Activated CD4-positive, alpha-beta T cell treated with anti-CD3 and anti-CD28 coated beads, Interleukin-2, amount 10 ng/mL, durations not matched to agents 24 days and 14 days (primary cell): ENCODE measurements at places on chromosomes 11 and 22. TPM values are rescaled to one million over a fixed set of nuclear protein-coding genes. Genes with fewer than 3 reads are reported as not detected.

GRCh38 chr22:46604306-46604690 lies 15.9 kb upstream of the GRAMD4 start:
- peaks cover 4% of the 10 kb centered on the region for H3K36me3 ChIP-seq
- H3K4me1 ChIP-seq = peaks cover 13% of the 10 kb centered on the region
- peak; percentile 90 for DNase-seq
- H3K27me3 ChIP-seq = no peaks in the 10 kb centered on the region
- peak overlapping the region; percentile 96 for H3K27ac ChIP-seq
- H3K4me3 ChIP-seq = peak overlapping the region; percentile 86

DNA sequence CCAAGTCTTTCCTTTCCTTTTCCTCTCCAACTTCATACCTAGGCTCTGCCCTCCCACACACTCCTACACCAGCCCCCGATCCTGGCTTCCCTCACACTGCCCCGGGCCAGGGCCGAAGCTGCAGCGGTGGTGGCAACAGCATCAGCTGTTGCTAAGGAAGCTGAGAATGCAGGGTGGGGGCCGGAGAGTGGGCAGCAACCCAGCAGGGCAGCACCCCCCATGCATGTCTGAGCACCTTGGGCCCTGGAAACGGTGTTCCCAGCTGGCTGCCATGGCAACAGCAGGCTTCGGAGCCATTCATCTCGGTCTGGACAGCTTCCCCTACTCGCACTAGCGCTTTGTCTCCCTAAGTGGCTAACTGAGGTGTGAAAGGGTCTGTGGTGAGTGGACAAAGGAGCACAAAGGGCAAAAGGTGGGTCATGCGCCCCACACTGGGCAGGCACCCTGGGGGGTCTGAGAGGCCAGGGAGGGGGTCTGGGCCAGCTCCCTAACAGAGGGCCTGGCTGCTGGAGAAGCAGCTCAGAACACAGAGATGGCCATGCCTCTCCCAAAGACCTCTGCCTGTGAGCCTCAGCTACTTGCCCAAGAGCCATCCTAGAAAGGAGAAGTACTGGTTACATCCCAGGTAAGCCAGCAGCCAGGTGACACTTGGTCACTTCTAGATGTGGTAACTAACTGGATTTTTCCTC lies 42.1 kb upstream of the JAM3 start:
- H3K27me3 ChIP-seq = peaks cover under 1% of the 10 kb centered on the region
- H3K36me3 ChIP-seq = no peaks in the 10 kb centered on the region
- H3K27ac ChIP-seq = no peak overlapping the region

DNA sequence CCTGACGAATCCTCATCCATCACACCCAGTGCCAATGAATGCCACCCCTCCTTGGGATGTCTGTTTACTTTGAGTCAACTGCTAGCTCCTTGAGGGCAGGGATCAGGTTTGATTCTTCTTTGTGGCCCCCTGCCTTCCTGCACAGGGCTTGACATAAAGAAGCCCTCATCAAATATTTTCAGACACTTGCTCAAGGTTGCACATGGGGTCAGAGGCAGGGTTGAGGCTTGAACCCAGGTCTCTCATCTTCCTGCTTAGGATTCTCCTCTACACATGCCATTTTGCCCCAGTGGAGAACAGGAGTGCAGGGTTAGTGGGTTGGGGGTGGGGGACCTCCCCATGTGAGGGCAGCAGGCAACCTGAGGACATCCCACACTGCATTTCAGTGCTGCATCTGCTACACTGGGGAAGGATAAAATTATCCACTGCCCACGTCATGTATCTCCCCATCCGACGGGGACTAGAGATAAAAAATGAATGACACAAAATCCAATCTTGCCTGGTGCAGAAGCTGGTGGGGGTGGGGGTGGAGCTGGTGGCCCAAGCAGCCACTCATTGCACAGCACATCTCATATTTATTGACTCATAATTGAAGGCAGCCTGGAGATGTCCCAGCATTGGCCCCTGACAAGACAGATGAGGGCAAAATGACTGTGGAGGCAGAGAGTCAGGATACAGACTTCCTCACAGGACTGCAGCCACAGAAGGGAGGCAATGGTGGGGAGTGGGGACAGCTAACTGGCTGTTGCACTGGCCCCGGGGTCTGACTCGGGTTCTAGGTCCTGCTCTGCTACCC lies 41.3 kb downstream of the NEU3 start:
- no peak for DNase-seq
- H3K27me3 ChIP-seq = no peaks in the 10 kb centered on the region
- no peak overlapping the region for H3K4me3 ChIP-seq
- no peaks in the 10 kb centered on the region for H3K36me3 ChIP-seq

- peaks cover 18% of the 10 kb centered on the region for H3K36me3 ChIP-seq
- peak; percentile 96 for DNase-seq
- H3K4me3 ChIP-seq = peak overlapping the region; percentile 75
Observed at GRCh38 chr11:518463-519202, 11.6 kb upstream of the RNH1 start.

DNA sequence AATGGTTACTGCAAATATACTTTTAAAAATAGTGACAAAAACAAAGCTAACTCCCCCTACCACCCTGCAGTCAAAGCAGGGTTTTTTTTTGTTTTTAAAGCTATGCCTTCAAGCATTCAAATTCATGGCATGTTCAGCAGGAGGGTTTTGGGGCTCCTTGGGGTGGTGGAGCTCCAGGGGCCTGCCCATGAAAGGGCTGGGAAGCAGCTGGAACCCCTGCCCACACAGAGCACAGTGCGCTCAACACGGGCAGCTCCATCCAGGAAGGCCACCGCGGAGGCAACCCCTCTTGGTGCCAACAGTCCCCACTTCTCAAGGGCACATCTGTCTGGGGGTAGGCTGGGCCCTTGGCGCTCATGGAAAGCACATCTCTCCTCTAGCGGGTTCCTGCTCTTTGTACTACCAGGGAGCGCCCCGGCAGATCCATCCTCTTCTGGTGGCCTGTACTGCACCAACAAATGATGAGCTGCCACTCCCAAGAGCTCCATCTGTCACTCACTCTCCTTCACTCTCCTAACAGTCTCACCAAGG lies 16.6 kb upstream of the PHLDA2 start:
- H3K27ac ChIP-seq = peak overlapping the region; percentile 69
- peak overlapping the region; percentile 6 for H3K4me3 ChIP-seq

DNA sequence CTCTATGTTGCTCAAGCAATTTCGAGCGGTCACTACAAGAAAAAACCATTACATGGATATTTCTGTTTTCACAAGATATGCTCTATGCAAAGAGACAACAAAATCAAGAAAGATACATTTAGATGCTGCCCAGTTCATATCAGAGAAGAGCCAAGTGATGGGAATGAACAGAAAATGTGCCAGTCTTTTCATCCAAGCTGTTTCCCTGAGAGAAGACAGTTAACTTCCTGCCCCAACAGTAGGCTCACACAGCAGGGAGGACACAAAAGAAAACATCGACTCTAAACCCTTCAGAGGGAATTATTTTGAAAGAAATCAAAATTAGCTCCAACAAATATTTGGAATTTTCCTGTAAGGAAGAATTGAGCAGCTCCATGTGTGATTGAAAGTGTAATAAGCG lies 11.6 kb downstream of the JAML start:
- peaks cover 65% of the 10 kb centered on the region for H3K36me3 ChIP-seq
- peaks cover 74% of the 10 kb centered on the region for H3K4me1 ChIP-seq
- H3K27me3 ChIP-seq = no peaks in the 10 kb centered on the region
- DNase-seq = no peak
- H3K4me3 ChIP-seq = peak overlapping the region; percentile 86

DNA sequence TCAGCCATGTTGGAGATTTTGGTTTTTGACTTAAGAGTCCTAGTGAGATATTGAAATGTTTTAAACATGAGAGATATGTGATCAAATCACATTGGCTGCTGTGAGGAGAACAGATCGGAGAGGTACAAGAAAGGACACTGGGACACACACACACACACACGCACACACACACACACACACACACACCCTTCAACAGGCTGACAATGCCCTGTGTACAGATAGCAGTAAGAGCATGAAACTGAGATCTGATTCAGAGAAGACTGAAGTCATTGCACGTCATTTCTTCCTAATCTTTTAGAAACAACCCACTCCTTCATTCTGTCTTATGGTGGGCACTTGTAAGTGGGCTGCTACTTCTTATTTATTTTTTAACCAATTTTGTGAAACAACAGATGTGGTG lies 200.5 kb upstream of the E2F8 start:
- no peak overlapping the region for H3K4me3 ChIP-seq
- no peaks in the 10 kb centered on the region for H3K36me3 ChIP-seq
- no peak for DNase-seq
- H3K27me3 ChIP-seq = peaks cover 38% of the 10 kb centered on the region
- H3K4me1 ChIP-seq = peaks cover 14% of the 10 kb centered on the region

DNA sequence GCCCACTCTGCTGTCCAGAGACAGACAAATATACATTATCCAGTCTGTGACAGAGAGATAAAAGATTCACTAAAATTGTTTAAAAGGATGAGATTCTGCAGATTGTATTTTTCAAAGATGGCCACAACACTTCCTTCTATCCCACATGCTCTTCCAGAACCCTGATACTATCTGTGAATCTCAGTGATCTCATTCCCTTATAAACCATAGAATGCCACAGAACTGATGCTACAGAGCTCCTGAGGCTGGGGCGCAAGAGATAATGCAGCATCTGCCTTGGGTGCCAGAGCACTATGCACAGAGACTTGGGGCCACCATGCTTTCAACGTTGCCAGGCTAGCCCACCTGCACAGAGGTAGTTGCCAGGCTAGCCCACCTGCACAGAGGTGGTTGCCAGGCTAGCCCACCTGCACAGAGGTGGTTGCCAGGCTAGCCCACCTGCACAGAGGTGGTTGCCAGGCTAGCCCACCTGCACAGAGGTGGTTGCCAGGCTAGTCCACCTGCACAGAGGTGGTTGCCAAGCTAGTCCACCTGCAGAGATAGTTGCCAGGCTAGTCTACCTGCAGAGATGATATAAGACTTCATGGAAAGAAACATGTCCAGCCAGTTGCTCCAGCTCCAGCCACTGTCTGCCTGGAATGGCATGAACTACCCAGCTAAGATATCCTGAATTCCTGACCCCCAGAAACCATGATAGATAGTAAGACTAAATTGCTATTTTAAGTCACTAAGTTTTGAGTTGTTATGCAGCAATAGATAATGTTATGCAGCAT lies 17.6 kb upstream of the SEPTIN5 start:
- no peak for DNase-seq
- H3K27ac ChIP-seq = no peak overlapping the region
- H3K27me3 ChIP-seq = peaks cover 8% of the 10 kb centered on the region
- H3K4me1 ChIP-seq = no peaks in the 10 kb centered on the region
- H3K36me3 ChIP-seq = no peaks in the 10 kb centered on the region
- no peak overlapping the region for H3K4me3 ChIP-seq

Gene CHADL
- 0.33 and 0.47 TPM in 2 replicates for total RNA-seq
